ENCODE measurements at places on chromosomes 5 and 9.
A peak's percentile ranks its signal among the peaks of the same experiment; 100 is the strongest.

GRCh38 chr5:149757956-149758355, 27.8 kb downstream of the PPARGC1B start:
- no peak for DNase-seq

DNA sequence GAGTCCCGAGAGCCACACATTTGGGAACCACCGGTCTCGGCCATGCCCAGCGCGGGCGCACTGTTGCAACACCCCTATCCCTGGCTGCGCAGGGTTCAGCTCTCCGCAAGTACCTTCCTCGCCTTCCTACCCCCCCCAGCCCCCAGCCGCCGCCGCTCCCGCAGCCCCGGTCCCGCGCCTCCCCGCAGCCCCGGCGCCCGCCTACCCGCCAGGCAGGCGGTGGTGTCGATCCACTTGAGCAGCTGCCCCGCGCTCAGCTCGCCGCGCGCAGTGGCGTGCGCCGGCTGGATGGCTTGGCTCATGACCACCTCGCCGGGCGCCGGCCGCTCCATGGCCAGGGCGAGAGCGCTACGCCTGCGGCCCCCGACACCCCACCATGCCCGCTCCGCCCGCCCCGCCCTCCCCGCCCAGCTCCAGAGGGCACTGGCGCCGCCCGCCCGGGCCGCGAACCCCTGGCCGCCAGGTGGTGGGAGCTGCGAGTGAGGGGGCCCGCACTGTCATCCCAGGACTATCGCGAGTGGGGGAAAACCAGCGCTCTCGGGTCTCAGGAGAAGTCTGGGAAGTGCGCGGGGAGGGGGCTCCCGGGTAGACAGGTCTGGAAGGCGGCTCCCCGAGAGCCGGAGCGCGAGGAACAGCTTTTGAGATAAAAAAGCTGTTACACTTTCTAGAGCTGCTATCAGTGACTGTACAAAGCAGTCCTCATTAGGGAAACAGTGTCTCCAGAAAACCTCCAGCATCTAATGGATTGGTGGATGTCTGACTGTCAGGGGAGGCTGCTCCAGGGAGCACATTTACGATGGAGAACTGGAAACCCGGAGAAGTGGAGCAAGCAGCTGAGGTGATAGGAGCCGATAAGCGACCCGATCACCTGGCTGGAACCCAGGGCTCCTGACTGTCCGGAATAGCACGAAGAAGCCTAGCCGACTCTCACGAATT, at the start of gene ACOT12:
ACOT12 (minus strand) TSS at position 352 of the 936 bp plus-strand sequence; CDS start at position 332, 20 bp downstream.
- no peak for DNase-seq

DNA sequence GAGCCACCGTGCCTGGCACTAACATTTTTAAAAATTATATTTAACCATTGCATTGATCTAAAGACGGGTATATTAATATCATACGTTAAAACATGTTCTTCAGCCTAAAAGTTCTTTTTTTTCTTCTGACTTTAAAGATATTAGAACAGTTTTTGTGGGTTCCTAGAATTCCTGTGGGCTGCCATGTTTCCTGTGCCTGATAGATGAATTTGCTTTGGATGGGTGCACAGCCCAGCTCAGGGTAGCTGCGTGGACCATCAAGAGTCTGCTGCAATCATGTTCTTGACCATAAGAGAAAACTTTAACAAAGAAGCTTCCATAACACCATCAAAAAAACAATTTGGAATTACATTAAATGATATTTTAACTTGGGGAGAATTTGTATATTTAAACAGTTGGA, 2.4 kb upstream of the LAMC3 start:
- DNase-seq = no peak

GRCh38 chr9:125461636-125462190, 200.1 kb downstream of the GAPVD1 start:
- DNase-seq = no peak

DNA sequence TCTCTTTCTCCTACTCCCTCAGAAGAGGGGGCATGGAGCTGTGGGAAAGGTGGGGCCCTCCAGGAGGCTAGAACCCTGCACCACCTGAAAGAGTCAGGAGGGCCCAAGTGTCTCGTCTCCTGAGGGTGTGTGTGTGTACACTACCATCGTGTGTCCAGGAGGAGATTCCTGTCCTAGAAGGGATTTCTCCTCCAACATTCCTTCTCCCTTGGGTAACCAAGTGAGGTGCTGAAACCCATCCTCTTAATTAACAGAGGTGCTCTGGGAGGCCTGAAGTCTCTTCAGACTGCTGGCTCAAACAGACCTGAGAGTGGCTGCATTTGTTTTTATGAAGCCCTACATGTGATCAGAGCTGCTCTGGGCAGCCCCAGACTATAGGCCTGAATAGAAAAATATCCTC, 61.1 kb upstream of the FAM169A start:
- no peak for DNase-seq

DNA sequence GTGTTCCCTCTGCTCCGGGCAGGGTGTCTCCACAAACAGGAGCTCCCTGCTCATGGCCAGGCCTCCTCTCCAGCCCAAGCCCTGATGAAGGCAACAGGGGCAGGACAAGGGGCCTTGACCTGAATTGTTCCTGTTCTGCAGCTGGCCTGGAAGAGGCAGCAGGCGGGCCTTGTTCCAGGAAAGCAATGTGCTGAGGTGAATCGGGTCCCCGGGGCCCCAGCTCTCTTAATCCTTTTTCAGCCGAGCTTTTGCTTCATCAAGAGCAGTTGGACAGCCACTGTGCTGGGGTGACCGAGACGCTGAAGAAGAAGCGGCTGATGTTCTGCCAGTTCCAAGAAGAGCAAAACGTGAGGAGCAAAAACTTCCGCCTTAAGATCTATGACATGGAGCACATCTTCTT, 41.4 kb downstream of the CCDC180 start:
- DNase-seq = no peak

- DNase-seq = no peak
Observed at GRCh38 chr5:128579639-128580038, 41.6 kb upstream of the FBN2 start.

DNA sequence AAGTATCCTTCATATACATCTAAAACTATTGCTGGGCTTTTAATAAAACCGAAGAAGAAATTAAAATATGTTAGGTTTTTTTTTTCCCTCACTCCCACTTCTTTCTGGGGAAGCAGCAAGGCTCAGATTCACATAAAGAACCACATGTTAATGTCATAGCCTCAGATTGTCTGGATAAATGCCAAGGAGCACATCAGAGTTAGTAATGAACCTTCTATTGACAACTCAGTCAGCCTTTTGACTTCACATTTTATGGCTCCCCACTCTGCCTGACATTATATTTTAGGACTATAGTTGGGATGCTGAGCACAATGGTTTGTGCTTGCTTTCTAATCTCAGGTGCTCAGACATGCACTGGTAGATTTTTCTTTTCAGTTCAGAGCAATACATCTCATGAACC, 21.8 kb downstream of the DMAC1 start:
- peak; percentile 8 for DNase-seq

- no peak for DNase-seq
Observed at GRCh38 chr5:89457411-89458331, 574.7 kb upstream of the MEF2C start.

- DNase-seq = peak; percentile 96
Observed at GRCh38 chr9:3976865-3977613, 322.8 kb downstream of the GLIS3 start.

GRCh38 chr5:179801304-179802206, 5.1 kb downstream of the MGAT4B start:
- peak; percentile 52 for DNase-seq

GRCh38 chr5:146098047-146098446, 7.3 kb downstream of the PLAC8L1 start:
- no peak for DNase-seq

DNA sequence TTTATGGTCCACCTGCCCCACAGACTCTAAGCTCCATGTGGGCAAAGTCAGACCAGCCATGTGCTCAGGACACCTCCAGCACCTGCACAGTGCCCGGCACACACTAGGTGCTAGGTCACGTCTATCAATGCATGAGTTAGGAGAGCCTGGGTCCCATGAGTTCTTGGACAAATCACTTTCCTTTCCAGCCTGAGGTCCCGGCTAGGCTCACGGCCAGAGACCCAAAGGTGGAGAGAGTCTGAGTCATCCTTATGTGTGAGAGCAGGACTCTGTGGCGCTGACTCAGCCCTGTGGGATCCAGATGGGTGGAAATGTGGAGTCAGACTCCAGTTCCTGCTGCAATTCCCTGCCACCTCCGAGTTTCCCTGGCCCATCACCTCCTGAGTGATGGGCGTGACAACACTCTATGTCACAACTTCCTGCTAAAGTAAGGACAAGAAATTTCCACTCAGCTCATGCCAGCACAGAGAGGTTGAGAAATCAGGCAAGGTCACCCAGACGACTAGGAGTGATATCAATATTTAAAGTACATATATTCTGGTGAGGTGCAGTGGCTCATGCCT, 2.5 kb upstream of the ST6GALNAC4 start:
- no peak for DNase-seq

All from NCI-H1694 (cell line).